Lung (tissue), 17 donors: ENCODE measurements at places on chromosomes 6 and 20. TPM values are rescaled to one million over a fixed set of nuclear protein-coding genes. Genes with fewer than 3 reads are reported as not detected.

E2F1 gene
- total RNA-seq: 10.9 TPM

TNFRSF21 gene
- total RNA-seq: 36.6 TPM

DNA sequence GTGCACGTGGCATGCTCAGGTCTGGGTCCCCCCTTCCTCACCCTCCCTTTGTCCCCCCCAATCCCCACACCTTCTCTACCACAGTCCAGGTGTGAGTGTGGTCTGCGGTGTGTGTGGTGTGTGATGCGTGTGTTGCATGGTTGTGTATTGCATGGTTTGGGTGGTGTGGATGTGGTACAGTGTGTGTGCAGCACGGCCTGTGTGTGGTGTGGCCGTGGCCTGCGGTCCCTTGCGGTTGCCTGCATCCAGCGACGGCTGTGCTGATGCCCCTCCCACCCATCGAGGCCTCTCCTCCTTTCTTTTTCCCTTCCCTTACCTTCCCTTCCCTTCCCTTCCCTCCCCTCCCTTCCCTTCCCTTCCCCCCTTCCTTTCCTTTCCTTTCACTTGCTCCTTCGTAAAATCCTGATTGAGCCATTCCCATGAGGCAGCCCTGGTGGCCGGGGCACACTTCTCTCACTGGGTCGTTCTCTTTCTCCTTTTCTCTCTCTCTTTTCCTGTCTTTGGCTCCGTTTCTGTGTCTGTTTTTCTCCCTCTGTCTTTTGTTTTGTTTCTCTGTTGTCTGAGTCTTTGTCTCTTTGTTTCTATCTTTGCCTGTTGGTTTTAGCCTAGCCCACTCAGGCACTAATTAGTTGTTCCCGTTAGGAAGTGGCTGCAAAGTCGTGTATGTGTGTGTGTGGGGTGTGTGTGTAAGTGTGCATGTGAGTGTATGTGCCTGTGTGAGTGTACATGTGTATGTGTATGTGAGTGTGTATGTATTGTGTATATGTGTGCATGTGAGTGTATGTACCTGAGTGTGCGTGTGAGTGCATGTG lies 65.7 kb downstream of the SRC start:
- no peak overlapping the region for H3K27ac ChIP-seq
- no peak overlapping the region for H3K4me3 ChIP-seq
- peaks cover 6% of the 10 kb centered on the region for H3K27me3 ChIP-seq
- H3K4me1 ChIP-seq: no peaks in the 10 kb centered on the region

- no peak overlapping the region for H3K4me3 ChIP-seq
- no peaks in the 10 kb centered on the region for H3K4me1 ChIP-seq
- no peak for DNase-seq
- H3K36me3 ChIP-seq: no peaks in the 10 kb centered on the region
- no peaks in the 10 kb centered on the region for H3K27me3 ChIP-seq
Measured at GRCh38 chr20:13898012-13898612, 92.3 kb downstream of the SEL1L2 start.

DNA sequence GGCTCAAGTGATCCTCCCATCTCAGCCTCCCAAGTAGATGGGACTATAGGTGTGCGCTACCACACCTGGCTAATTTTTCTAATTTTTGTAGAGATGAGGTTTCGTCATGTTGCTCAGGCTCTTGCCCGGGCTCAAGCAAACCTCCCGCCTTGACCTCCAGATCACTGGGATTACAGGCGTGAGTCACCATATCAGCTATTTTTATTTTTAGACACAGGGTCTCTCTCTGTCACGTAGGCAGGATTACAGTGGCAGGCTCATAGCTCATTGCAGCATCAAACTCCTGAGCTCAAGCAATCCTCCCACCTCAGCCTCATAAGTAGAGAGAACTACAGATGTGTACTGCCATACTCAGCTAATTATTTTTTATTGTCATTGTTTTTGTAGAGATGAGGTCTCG lies 41.7 kb downstream of the SLC23A2 start:
- H3K4me3 ChIP-seq: no peak overlapping the region
- H3K36me3 ChIP-seq: no peaks in the 10 kb centered on the region
- H3K27ac ChIP-seq: no peak overlapping the region
- no peaks in the 10 kb centered on the region for H3K4me1 ChIP-seq
- DNase-seq: no peak
- no peaks in the 10 kb centered on the region for H3K27me3 ChIP-seq

- no peak overlapping the region for H3K27ac ChIP-seq
- no peak overlapping the region for H3K4me3 ChIP-seq
- DNase-seq: no peak
- no peaks in the 10 kb centered on the region for H3K27me3 ChIP-seq
- no peaks in the 10 kb centered on the region for H3K4me1 ChIP-seq
Measured at GRCh38 chr6:2020909-2021308, 224.5 kb downstream of the GMDS start.

GRCh38 chr20:16580147-16580546 lies 6.9 kb upstream of the KIF16B start:
- H3K36me3 ChIP-seq: no peaks in the 10 kb centered on the region
- no peak overlapping the region for H3K4me3 ChIP-seq
- DNase-seq: peak; percentile 81
- H3K27ac ChIP-seq: no peak overlapping the region
- no peaks in the 10 kb centered on the region for H3K27me3 ChIP-seq

DNA sequence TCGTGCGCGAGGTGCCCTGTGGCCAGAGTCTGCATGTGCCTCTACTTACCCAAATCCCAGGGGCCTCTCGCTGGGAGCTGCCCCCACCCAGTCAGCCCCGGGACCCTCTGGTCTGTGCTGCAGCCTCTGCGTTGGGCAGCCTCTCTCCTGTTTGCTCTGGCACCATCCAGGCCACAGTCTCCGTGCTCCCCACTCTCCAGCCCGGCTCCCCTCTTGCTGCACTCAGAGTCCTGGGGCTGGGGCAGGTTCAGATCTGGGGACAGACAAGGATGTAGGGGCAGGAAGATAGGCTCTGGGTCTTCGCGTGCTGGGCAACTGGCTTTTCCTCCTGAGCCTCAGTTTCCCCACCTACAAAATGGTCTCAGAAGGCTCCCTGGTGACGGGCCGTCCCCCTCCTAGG lies 70.8 kb upstream of the GATA5 start:
- no peaks in the 10 kb centered on the region for H3K27me3 ChIP-seq
- no peak overlapping the region for H3K27ac ChIP-seq
- DNase-seq: no peak
- H3K4me1 ChIP-seq: peaks cover 6% of the 10 kb centered on the region
- H3K4me3 ChIP-seq: no peak overlapping the region

- H3K27me3 ChIP-seq: no peaks in the 10 kb centered on the region
- H3K36me3 ChIP-seq: no peaks in the 10 kb centered on the region
- no peaks in the 10 kb centered on the region for H3K4me1 ChIP-seq
- no peak for DNase-seq
Measured at GRCh38 chr6:165605182-165605875, 57.7 kb downstream of the PDE10A start.

- no peak overlapping the region for H3K27ac ChIP-seq
- DNase-seq: peak; percentile 82
- H3K4me1 ChIP-seq: no peaks in the 10 kb centered on the region
- H3K4me3 ChIP-seq: no peak overlapping the region
- H3K27me3 ChIP-seq: no peaks in the 10 kb centered on the region
- no peaks in the 10 kb centered on the region for H3K36me3 ChIP-seq
Measured at GRCh38 chr20:57346477-57346876, 4.6 kb upstream of the RAE1 start.

- no peaks in the 10 kb centered on the region for H3K36me3 ChIP-seq
- no peaks in the 10 kb centered on the region for H3K27me3 ChIP-seq
- no peak for DNase-seq
- H3K4me3 ChIP-seq: no peak overlapping the region
- no peaks in the 10 kb centered on the region for H3K4me1 ChIP-seq
- no peak overlapping the region for H3K27ac ChIP-seq
Measured at GRCh38 chr20:22716821-22717351, 132.5 kb upstream of the FOXA2 start.
